ENCODE measurements at places on chromosomes 6 and 20.

GRCh38 chr6:22614547-22614946 is 45.2 kb downstream of the HDGFL1 start:
- no peak for DNase-seq

GRCh38 chr6:139265512-139266190 is 26.1 kb downstream of the TXLNB start:
- DNase-seq, result no peak

DNA sequence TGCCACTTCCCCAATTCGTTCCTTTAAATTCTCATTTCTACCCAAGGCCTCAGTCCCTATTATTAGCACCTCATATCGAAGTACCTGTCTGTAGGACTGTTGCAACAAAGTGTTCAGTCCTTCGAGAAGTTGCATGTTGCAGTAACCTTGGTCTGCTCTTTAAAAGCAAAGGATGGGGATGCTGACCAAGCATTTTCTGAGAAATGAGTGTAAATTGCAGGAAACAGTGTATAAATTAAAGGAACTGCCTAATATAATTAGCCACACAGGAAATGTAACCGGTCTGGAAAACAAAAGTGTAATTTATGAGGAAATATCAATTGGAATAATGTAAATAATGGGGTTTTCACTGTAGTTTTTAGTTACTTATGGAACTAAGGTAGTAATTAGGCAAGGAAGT is 261.9 kb upstream of the ARID1B start:
- DNase-seq, result no peak

DNA sequence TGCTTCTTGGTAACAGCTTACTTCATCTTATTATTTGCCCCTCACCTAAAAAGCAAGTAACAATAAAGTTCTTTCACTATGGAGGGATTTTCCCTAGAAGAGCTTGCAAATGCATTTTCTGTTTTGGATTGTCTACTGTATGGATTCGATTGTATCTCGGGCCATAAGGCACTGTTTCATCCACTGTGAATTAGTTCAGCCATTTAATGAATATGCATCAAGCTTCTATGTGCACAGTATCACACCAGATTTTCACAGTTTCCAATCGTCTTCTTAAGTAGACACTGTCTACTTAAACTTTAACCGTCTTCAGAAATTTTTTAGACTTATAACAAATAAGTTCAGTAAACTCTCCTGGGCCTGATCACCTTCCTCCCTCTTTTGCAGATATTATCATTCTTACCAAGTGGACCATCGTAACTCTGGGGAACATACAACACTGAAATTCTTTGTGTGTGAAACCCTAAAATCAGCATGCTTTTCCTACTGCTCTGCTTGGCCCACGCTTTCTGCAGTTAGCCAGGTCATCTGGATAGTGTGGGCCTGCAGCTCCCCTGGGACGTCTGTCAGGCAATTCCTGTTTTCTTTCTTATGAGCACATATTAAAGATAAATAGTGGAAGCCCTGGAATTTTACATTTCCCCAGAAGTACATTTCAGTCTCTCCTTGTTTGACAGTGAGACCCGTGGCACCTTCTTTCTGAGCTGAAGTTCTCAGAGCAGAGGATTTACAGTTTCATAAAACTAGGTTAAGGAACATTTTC is 136.5 kb upstream of the PDE10A start:
- DNase-seq, result no peak

- DNase-seq, result no peak
Observed at GRCh38 chr6:53796791-53797190, 2.0 kb downstream of the LRRC1 start.

- peak; percentile 80 for DNase-seq
Observed at GRCh38 chr6:34248198-34248726, 544 bp downstream of the SMIM29 start.

DNA sequence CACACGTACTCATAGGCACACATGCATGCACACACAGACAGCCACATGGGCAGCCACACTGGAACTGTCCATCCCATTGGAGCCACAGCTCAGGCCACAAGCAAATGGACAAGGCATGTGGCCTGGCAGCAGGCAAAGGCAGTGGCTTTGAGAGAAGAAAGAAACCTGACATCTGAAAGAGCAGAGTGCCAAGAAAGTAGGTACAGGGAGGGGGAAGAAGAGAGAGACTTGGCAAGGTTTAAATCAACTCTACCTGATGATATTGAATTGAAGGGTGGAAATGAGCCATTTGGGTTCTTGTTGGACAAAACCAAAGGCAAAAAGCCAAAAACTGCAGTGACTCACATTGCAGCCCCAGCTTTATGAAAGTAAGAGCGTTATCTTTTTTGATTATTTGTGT is 142.7 kb downstream of the PCSK2 start:
- no peak for DNase-seq

DNA sequence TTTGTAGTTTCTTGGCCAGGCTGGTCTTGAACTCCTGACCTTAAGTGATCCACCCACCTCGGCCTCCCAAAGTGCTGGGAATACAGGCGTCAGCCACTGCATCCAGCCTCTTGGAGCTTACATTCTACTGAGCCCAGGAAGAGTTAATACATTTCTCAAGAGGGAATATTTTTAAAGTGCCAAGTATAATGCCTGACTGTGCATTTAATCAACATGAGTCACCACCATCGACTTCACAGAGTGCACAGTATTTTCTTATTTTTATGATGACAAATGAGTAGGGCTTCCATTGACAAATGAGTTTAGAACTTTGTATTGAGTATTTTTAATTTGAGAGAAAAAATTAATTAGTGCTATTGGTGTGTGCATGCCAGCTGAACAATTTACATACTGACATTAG is 72.2 kb downstream of the SASH1 start:
- no peak for DNase-seq

DNA sequence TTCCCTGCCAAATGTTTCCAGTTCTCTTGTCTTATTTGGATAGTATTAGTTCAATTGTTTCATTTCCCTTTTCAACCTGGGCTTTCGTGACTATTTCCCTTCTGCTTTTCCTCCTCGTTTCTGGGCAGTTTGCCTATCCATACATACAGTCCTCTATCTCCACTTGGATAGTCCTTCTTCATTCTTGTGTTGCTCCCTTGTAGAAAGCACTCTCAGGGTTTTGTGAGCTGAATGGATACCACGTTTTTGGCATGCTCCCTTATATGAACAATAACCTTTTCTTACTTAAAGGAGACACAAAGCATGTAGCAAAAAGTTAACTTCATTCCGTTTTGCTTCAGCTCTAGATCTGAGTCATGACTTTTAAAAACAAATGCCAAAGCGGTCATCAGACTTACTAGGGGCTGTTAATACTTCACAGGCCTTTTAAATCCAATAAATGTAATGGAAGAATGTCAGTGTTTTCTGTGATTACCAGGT is 16.6 kb downstream of the CRYBG1 start:
- no peak for DNase-seq

GRCh38 chr6:156131221-156131903 is 645.8 kb upstream of the ARID1B start:
- DNase-seq, result no peak

DNA sequence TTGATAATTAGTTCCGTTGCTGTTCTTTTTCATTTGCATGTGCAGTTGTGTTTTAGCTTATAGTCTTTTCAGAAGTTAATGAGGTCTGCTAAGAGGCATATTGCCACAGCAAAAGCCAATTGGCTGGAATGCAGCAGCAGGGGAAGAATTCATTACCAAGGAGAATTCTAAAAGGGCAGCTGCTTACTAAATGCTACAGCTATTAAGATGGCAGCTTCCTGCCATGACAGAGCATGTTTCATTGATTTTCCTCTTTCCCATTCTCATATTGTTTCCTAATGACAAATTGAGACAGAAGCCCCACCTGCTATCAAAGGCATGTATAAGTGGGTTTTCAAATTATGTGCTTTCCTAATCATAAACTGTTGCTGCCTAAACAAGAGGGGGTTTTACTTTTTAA is 66.6 kb downstream of the CLVS2 start:
- no peak for DNase-seq

DNA sequence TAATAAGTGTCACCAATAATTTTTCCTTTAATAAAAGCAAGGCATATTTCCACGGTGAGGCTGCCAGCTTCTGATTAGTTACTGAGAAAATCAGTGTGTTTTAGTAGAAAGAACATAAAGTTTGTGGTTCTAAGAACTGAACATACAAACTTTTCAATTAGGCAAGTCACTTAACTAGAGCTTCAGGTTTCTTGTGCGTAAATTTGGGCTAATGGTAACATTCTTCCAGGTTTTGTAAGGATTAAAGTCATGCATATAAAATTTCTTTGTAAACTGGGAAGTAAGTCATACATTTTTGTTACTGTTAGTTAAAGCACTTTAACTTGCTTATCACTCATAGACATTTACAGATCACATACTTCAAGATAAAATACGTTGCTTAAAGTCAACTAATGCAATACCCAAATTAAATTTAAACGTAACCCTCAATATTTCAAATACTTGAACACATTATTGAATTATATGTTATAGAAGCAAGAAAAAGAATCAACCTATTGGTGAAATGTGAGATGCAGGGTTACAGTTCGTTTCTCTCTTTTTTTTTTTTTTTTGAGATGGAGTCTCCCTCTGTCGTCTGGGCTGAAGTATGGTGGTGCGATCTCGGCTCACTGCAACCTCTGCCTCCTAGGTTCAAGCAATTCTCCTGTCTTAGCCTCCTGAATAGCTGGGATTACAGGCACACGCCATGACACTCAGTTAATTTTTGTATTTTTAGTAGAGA is 327.3 kb upstream of the NOX3 start:
- no peak for DNase-seq

DNA sequence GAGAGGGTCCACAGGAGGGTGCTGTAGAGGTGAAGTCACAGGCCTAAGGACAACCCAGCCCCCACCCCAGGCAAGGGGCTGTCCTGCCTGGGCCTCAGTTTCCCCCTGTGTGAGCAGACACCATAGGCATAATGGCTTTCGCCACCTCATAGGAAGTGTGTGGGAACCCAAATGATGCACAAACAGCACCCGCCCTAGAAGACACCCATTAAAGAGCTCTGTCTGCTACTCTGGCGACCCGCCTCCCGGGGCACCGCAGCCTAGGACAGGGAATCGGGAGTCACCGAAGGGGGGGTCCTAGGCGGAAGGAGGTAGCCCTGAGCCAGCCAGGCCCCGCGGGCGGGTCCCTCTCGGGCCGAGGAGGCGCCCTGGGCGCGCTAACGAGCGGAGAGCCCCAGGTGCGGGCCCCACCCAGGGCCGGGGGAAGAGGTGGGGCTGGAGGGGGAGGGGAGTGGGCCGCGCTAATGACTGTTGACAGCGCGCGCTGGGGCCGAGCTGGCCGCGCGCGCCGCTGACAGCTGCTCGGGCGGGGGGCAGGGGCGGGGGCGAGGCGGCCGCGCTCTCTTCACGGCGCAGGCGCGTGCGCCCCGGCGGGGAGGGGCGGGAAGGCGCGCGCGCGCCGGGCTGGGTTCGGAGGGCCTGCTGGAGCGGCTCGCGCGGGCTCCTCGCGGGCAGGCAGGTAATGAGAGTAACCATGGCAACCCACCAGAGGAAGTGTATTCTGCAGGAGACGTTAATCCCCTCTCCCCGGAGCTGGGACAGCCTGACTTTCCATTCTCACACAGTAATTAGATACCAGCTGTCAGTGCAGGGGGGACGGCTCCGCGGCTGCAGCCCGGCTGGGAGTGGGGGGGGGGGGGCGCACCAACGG is 48.9 kb downstream of the NOL4L start:
- peak; percentile 83 for DNase-seq

DNA sequence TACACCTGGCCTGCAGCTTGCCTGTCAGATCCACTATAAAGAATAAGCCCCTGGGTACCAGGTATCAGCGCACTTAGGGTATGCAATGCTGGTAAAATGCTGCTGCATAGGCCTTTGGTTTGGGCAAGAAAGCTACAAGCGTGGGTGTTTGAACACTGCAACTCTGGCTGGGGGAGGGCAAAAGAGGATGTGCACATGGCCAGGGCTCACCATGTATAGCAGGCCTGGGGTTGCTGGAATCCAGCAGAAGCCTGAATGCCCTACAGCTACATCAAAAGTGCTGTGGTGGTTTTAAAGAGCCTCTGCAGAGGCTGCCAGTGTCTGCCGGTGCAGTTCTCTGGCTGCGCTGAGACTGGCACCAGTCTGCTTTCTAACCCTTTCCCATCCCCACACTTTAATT is 51.7 kb downstream of the UQCC1 start:
- no peak for DNase-seq

DNA sequence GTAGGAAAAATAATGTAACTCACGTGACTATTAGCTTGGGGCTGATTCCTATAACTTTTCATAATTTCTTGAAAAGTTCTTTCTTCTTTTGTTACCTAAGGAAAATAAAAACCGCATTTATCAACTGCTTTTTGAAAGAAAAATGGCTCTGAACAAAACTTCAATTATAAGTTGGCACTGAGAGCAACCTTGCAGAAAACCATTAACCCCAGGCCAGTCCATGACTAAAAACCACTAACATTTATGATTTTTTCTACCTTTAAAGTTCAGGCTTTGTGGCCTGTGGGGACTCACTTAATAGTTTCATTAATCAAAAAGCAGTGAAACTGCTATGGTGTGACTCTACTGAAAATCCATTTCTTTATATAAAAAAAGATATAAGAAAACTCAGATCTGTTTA is 69.1 kb upstream of the SAMHD1 start:
- DNase-seq, result no peak

GRCh38 chr6:29295181-29295585 is 6.3 kb upstream of the OR14J1 start:
- no peak for DNase-seq

- DNase-seq, result no peak
Observed at GRCh38 chr6:110776413-110776812, 38.9 kb downstream of the CDK19 start.

DNA sequence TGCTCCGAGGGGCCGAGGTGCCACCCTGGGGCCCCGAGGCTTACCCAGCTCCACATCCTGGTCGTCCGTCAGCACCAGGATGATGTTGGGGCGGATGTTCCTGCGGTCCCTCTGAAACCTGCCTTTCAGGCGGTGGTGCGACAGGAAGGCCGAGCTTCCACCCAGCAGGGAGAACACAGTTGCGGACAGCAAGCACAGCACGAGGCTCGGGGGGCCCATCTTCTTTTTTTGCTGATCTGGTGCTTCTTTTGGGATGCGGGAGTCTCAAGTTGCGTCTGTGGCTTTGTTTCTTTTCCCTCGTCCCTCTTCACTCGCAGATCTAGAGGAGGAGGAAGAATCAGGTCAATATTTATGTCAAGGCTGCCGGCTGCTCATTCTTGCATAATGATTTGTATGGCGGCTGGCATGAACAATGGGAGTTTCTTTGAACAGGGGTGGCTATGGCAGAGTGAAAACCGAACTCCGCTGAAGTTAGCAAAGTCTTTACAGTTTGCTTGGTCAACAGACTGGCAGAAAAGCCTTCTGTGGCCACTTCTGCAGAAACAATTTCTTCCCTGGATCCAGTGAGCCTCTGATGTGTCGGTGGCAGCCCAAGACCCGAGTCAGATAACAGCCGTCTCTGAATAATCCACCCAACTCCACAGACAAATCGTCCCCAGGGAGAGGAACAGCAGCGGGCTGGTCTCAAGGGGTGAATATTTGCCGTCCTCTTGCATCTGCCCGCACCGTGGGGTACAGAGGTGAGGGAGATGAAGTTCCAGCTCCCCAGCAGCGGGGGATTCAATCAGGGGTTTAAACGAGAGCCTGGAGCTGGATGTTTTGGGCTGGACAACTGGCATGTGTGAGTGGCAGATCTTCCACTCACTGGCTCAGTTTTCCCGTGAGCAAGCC is 27.9 kb downstream of the SULF2 start:
- no peak for DNase-seq

GRCh38 chr6:48535582-48536009 is 424.6 kb upstream of the PTCHD4 start:
- DNase-seq, result no peak

- DNase-seq, result no peak
Observed at GRCh38 chr20:47272893-47273590, 83.5 kb downstream of the ZMYND8 start.

GRCh38 chr6:152225241-152225934 is 411.8 kb downstream of the SYNE1 start:
- no peak for DNase-seq

Measured in activated CD8-positive, alpha-beta memory T cell treated with anti-CD3 and anti-CD28 coated beads for 24 hours (primary cell).